ENCODE measurements at places on chromosomes 6 and 20.

GRCh38 chr6:117034971-117035370, 157.9 kb downstream of the RFX6 start:
- DNase-seq: no peak

GRCh38 chr6:21539621-21540100, 53.9 kb upstream of the SOX4 start:
- DNase-seq: no peak

DNA sequence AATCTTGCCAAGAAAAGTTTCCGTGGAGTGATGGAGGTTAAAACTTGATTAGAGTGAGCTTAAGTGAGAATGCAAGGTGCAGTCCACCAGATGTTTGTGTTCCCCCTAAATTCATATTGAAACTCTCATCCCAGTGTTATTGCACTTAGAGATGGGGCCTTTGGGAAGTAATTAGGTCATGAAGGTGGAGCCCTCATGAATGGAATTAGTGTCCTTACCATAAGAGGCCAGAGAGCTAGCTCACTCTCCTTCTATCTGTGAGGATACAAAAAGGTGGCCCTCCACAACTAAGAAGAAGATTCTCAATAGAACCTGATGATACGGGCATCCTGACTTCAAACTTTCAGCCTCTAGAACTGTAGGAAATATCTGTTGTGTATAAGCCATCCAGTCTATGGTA, 258.6 kb downstream of the GRIK2 start:
- DNase-seq: no peak

DNA sequence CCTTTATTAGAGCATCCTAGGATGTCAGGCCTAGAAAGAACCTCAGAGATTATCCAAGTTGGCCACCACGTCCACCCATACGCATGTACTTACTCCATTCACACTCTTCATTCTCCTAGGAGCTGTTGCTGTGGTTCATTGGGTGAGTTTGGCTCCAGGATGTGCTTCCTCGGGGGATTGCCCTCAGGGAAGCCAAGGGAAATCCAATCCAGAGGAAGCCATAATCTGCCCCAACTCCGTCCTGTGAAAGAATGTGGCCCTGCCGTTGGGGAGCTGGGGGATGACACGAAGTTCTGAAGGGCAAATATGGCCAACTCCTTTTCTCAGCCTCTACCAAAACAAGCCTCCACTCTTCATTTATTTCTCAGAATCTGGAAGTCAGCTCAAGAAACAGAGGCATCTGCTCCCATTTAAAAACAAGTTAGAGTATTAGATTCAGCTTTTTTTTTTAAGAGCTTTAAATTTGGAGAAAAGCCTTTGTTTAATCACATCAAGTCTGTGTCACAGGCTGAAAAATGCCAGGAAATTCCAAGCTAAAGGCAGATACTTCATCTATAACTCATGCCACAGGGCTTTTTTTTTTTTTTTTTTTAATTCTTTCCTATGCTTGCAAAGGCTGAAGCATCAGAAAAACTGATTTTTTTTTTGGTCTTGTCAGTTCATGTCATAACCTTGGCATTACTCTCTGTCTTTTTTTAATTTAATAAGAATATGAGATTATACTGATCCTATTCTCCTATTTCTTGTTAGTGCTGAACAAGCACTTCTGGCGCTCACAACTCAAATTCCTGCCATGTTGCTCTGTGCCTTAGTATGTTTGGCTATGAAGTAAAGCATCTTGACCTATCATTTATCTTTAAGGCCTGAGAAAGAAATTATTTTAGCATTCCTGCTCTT, 480.9 kb upstream of the MARCKS start:
- DNase-seq: no peak

GRCh38 chr6:139538366-139538765, 163.9 kb upstream of the CITED2 start:
- no peak for DNase-seq

DNA sequence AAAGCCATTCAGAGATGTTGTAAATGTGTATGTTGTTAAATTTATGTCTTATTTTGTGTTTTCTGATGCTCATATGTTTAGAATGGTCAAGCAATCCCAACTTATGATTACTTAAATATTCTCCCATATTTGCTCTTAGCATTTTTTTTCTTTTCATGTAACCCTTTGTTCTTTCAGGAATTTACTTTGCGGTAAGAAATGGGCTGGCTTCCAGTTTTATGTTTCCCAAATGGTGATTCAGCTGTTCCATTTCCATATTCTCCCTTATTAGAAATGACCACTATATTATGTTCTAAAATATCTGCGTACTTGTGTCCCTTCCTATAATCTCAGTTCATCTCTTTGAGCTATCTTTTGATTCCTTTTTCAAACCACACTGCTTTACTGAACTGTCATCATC, 113.7 kb downstream of the CDH26 start:
- no peak for DNase-seq

DNA sequence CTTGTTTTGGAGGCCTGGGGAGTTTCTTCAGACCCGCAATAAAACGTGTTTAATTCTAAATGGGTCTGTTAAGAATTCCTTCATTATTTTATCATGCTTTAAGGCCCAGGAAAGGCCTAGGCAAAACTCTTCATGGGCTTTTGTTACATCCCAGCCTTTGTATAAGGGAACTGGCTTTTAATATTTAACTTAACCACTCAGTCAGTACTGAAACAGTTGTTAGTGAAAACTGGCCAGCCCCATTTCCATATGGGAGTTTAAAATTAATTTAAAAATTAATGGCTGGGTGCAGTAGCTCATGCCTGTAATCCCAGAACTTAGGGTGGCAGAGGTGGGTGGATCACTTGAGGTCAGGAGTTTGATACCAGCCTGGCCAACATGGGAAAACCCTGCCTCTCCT, 213.2 kb upstream of the FKBP1C start:
- no peak for DNase-seq

- DNase-seq: no peak
Observed at GRCh38 chr6:63943826-63944225, 308.2 kb downstream of the PHF3 start.

- no peak for DNase-seq
Observed at GRCh38 chr6:157089851-157090250, 233.5 kb downstream of the TMEM242 start.

- DNase-seq: peak; percentile 75
Observed at GRCh38 chr6:2848851-2849250, 7.2 kb upstream of the SERPINB1 start.
